ENCODE measurements at places on chromosomes 16 and 17. TPM values are rescaled to one million over a fixed set of nuclear protein-coding genes. Genes with fewer than 3 reads are reported as not detected.

GRCh38 chr16:73157861-73158260 lies 109.9 kb upstream of the ZFHX3 start:
- ATAC-seq = no peak

DNA sequence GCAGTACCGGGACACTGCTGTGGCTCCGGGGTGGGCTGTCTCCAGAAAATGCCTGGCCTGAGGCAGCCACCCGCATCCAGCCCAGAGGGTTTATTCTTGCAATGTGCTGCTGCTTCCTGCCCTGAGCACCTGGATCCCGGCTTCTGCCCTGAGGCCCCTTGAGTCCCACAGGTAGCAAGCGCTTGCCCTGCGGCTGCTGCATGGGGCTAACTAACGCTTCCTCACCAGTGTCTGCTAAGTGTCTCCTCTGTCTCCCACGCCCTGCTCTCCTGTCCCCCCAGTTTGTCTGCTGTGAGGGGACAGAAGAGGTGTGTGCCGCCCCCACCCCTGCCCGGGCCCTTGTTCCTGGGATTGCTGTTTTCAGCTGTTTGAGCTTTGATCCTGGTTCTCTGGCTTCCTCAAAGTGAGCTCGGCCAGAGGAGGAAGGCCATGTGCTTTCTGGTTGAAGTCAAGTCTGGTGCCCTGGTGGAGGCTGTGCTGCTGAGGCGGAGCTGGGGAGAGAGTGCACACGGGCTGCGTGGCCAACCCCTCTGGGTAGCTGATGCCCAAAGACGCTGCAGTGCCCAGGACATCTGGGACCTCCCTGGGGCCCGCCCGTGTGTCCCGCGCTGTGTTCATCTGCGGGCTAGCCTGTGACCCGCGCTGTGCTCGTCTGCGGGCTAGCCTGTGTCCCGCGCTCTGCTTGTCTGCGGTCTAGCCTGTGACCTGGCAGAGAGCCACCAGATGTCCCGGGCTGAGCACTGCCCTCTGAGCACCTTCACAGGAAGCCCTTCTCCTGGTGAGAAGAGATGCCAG lies 12.9 kb downstream of the STH start:
- peak; percentile 8 for ATAC-seq

The TMEM88 gene
- total RNA-seq = 3.4 TPM

The NLE1 gene
- total RNA-seq = 26.9 TPM

DNA sequence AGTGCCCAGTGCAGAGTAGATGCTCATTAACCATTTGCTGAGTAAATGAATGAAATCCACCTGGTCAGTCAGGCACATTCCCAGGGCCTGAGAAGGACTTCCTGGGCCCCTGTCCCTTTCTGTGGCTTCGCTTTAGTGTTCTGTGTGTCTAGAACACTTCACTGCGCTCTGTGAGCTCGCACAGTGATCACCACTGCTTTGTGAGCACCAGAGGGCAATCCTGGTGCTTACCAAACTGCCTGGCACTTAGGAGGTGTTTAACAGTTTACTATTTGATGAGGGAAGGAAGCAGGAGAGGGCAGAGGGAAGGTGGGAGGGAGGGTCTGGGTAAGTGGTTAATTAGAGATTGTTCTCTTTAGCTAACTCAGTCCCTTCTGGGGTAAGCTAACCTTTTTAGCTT lies 26.2 kb downstream of the SALL1 start:
- no peak for ATAC-seq

- no peak for ATAC-seq
These were observed 48.7 kb upstream of the AMZ2 start for GRCh38 chr17:68198931-68199836.

DNA sequence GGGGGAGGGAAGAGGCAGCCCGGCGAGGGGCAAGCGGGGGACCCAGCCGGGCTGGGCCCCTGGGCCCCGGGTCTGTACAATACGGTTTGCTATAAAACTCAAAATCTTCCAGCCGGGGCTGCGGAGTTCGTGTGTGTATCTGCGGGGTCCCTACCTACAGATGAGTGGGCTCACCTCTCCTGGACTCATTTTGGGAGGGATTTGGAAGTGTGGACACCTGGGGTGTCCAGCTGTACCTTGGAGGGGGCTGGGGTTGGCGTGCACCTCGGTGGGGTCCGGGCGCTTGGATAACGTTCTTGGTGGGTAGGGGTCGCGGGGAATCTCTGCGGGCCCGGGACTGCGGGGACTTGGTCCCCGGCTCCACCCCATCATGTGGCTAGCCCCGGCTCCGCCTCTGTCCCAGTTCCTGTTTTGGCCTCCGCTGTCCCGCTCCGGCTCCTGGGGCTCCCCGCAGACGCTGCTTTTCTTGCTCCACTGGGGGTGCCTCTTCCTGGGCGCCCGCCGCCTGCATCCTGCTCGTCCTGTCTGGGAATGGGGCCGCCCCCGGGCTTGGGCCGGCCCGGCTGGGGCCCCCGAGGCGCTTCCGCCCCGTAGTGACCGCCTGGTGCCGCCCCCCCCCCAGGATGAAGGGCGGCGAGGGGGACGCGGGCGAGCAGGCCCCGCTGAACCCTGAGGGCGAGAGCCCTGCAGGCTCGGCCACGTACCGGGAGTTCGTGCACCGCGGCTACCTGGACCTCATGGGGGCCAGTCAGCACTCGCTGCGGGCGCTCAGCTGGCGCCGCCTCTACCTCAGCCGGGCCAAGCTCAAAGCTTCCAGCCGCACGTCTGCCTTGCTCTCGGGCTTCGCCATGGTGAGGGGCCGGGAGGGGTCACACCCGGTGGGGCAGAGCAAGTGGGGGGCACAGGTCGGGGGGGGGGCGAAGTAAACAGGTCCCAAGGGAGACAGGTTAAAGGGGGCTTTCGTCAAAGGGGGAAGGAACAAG lies at the start of gene ORAI3:
Gene ORAI3, plus strand, starts transcription at position 402 of the 983 bp plus-strand sequence. Its CDS starts 222 bp downstream, at position 624.
- ATAC-seq = peak; percentile 52

DNA sequence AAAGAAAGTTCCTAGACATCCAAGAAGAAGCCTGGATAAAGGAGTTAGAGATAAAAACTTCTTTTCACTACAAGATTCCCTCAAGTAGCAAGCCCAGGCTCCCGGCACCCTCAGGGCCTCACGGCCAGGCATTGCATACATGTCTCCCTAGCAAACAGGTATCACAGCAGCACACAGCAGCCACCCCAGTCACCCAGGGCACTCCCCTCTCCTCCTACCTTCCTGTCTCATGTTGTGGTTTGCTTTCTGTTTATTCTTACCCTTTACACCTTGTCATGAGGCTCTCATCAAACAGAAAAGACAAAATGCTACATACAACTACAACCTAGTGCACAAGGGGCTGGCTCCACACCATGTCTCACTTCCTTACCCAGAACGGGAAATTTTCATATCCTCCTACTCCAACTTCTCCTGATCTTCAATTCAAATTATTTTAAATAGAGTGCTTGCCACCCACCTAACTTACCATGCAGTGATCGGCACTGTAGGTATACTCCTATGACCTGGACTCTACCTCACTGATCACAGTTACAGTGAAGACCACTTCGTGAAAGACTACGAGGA lies 42.7 kb downstream of the XPO6 start:
- ATAC-seq = no peak

The EVI2B gene
- total RNA-seq = 1.0 TPM

GRCh38 chr16:62816971-62817519 lies 780.8 kb upstream of the CDH8 start:
- peak; percentile 71 for ATAC-seq

The IRF8 gene
- 1.1 TPM for total RNA-seq

Data from motor neuron (in vitro differentiated cells).